ENCODE measurements at places on chromosomes 12 and 14.

- DNase-seq = no peak
These were observed 90.3 kb downstream of the RPS6KA5 start for GRCh38 chr14:90970167-90970600.

DNA sequence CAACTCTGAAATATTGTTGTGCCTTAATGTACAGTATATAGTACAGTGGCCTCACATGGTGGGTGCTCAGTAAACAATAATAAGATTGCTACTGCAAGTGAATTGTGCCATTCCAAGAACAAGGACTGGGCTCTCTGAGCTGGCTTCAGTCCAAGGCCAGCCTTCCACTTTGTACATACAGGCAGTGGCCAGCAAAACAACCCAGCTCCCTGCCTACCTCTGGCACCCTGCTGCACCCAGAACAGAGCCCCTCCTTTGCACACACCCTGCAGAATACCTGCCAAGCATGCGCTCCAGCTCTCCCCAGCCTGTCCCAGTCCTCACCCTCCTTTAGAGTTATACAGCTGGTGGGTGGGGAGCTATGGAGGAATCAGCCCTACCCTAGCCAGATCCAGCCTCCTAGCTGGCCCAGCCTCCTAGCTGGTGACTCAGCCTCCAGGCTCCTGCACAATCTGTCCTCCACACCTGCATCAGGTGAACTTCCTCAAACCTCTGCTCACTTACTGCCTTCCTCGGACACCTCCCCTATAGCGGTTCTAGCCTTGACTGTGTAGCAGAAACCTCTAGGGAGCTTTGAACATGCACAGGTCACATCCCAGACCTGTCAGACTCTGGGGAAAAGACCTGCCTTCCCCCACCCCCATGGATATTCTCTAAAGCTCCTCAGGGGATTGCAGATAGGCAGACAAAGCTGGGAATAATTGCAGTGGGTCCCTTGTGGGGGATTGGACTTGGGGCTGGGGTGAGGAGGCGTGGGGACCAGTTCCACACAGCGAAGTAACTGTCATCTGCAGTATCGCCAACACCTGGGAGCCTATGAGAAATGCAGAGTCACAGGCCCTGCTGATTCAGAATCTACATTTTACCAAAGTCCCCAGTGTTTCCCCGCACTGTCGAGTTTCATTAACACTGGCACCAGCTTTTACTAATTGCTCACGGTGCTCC, 17.9 kb downstream of the ZDHHC22 start:
- no peak for DNase-seq

DNA sequence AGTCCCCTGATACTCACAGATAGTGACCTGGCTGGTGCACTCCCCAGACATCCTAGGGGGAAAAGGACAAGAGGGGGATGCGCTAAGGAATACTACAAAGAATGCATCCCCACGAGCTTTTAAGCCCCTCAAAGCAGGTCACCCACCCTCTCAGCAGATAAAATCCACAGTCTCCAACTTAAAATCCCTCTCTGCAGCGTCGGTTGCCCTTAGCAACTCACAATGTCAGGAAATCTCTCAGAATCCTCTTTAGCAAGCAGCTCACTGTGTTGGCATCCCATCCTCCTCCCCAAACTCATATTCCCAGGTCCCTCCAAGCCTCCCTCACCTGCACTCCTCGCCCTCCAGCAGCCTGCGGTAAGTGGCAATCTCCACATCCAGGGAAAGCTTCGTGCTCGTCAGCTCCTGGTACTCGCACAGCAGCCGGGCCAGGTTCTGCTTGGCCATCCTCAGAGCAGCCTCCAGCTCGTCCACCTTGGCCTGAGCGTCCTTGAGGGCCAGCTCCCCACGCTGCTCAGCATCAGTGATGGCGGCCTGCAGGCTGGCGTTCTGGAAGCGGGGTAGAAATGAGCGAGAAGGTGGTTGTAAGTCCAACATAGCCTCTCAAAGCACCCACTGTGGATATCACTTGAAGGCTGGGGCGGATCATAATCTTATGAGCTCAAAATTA, 5.5 kb upstream of the KRT79 start:
- no peak for DNase-seq

DNA sequence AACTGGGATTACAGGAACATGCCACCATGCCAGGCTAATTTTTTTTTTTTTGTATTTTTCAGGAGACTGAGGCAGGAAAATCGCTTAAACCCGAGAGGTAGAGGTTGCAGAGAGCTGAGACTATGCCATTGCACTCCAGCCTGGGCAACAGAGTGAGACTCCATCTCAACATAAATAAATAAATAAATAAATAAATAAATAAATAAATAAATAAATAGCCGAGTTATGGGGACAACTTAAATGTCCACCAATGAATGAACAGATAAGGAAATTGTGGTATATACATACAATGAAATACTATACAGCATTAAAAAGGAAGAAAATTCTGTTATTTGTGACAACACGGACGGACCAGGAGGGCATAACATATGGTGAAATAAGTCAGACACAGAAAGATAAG, 325.7 kb downstream of the NELL2 start:
- DNase-seq = no peak

DNA sequence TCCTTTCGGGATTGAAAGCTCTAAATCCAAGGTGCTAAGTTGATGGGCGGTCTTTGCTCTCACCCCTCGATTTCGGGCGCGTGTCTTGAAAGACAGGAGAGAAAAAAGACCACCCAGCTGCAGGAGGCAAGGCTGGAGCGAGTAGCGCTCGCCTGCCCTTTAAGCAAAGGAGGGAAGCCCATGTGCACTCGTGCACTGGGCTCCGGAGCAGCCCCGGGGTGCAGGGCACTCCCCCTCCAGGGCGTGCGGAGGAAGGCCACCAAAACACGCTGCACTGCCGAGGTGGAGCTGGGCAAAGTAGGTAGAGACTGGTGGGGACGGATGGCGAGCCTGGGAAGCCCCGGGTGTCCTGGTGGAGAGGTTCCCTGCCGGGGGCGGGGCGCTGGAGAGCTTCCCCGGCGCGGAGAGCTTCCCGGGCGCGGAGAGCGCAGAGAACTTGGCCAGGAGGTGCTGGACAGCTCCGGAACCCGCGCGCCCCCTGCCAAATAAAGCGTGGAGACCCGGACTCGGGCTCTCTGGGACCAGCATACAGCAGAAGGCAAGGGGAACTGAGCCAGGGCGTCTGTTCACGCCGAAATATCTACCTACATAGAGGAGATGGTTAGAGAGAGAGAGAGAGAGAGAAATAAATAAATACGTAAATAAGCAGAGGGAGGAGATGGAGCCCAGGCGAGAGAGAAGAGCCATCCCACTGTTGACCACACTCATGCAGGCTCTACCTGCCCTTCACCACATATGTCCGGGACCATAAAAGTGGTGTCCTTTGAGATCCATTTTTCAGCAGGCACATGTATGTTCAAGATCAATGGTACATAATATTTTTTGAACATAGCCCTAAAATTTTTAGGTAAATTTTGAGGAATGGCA, 662 bp upstream of the NELL2 start:
- DNase-seq = peak; percentile 91

- DNase-seq = no peak
These were observed 5.8 kb upstream of the EVL start for GRCh38 chr14:100059438-100059781.

- no peak for DNase-seq
These were observed 323.9 kb upstream of the DIO2 start for GRCh38 chr14:80535171-80535570.

DNA sequence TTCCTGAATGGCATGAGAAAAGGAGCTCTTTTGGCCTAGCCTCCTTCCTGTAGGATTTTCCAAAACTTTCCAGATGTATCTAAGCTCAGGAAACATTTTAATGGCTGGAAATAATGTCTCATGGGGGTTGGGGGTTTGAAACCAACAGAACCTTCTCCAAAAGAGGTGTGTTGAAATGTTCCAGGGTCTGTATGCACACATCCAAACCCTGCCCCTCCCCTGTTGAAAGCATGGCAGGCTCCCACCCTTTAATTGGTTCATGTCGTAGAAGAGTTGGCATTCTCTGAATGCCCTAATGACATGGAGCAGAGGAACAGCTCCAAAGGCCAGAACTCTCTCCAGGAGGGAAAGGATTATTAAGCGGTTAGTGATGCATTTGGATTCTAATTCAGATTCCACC, 353.2 kb downstream of the ZFP36L1 start:
- DNase-seq = no peak

DNA sequence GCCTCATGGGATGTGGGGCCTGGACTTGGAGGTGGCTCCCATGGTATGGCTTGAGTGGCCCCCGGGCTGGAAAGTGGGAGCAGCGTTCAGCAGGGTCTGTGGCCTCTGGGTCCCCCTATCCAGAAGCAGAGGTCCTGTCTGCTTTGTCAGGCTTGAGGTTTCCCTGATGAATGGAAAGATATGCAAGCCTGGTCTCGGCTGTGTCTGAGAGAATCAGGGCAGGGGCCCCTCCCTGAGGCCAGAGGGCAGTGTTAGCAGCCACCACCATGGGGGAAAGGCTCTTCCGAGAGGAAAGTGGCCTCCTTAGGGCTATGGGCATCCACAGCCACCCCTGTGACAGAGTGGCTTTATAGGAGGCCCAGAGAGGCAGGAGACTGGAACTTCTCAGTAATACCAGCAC, 128.2 kb downstream of the VRK1 start:
- no peak for DNase-seq

- no peak for DNase-seq
These were observed 206.5 kb downstream of the BCAT1 start for GRCh38 chr12:24742378-24742777.

DNA sequence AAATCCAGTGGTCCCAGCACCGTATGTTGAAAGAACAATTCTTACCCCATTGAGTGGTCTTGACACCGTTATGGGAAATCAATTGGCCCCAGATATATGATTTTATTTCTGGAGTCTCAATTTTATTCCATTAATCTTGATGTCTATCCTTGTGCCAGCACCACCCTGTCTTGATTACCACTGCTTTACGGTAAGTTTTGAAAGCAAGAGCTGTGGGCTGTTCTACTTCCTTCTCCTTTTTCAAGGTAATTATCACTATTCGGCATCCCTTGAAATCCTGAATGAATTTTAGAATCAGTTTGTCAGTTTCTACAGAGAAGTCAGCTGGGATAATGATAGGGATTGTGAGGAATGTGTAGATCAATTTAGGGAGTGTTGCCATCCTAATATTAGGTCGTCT, 160.8 kb upstream of the SFSWAP start:
- DNase-seq = no peak

DNA sequence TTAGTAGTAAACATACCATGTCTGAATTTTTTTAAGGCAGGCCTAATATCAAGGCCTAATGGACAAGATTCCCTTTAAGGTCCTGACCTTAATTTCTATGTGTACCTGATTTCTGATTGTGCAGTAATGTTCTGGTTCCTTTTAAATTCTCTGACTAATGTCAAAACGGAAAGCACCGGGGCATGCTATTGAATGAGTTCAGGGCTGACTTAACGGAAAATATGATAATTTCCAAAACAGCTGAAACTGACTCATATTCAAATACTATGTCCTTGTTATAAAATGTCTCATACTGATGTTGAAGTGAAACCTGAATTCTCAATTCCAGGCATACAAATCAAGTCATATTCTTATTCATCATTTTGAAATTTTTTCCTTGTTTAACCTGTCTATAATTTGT, 6.7 kb downstream of the TAS2R43 start:
- DNase-seq = no peak

Measured in A673 (cell line).